ENCODE measurements at places on chromosomes 16 and 17.

DNA sequence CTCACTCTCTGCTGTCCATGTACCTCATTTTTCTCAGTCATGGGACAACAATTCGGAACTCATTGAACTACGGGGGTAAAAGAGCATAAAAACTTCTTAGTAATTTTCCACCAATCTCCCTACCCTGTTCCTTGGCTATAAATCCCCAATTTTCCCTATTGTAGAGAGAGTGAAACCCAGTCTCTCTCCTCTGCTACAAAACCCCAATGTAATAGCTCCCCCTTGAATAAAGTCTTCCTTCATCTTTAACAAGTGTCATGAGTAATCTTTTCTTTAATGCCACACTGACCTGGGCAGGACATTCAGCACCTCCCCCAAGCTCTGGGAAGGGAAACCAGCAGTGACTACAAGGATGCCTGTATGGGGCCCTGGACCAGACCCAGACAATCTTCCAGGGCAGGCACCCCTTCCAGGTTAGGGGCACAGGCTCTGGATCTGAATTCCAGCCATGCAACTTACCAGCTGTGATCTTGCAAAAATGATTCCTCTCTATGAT lies 10.2 kb upstream of the EIF1 start:
- no peak for DNase-seq

GRCh38 chr16:73848993-73849392 lies 447.6 kb upstream of the PSMD7 start:
- no peak for DNase-seq

GRCh38 chr16:49972280-49972679 lies 52.7 kb upstream of the CNEP1R1 start:
- DNase-seq = no peak

DNA sequence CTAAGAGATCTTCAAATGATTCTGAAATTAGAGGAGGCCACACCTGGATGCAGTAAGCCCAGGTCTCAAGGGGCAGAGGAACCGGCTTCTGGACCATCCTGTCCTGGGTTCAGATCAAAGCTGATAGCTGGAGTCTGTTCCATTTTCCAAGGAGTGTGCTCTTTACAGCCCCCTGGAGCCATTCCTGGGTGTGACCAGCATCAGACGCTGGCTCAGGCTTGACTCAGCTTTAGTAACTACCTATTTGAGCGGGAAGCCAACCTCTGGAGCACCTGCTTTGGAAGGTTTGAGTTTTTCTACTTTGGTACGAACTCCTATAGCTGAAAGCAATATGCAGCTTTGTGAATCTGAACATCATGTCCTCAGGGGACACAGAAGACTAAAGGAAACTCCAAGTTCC lies 12.9 kb upstream of the BBS2 start:
- DNase-seq = no peak

DNA sequence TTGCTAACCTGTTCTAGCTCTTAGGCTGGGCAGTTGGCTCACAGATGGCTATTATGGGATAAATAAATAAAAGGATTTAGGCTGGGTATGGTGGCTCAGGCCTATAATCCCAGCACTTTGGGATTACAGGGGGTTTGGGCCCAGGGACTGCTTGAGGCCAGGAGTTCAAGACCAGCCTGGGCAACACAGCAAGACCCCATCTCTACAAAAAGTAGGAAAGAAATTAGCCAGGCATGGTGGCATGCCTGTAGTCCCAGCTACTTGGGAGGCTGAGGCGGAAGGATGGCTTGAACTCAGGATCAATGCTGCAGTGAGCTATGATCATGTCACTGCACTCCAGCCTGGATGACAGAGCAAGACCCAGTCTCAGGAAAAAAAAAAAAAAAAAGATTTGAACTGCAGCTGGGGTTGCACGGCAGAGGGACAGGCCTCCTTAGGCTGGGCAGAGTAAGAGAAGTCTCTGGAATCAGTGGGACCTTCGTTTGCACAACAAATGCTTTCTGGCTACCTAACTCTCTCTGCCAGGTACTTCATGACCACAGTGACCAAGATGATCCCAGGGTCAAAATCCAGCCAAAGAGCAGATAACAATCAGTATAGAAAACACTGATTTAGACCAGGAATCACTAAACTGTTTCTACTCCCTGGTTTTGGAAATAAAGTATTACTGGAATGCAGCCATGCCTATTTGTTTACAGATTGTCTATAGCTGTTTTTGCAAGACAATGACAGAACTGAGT lies 6.8 kb downstream of the RUSF1 start:
- DNase-seq = no peak

- no peak for DNase-seq
Observed at GRCh38 chr17:81479175-81480071, 33.2 kb downstream of the ACTG1 start.

All from CD4-positive, alpha-beta T cell (primary cell).